Glutamatergic neuron (in vitro differentiated cells): ENCODE measurements at places on chromosomes 4 and X.

- H3K27ac ChIP-seq: peak overlapping the region; percentile 99
- no peak for DNase-seq
- no peaks in the 10 kb centered on the region for H3K27me3 ChIP-seq
- H3K36me3 ChIP-seq: peaks cover 17% of the 10 kb centered on the region
- peaks cover 13% of the 10 kb centered on the region for H3K4me1 ChIP-seq
These were observed 18.4 kb upstream of the FAM47E start for GRCh38 chr4:76233083-76233482.

DNA sequence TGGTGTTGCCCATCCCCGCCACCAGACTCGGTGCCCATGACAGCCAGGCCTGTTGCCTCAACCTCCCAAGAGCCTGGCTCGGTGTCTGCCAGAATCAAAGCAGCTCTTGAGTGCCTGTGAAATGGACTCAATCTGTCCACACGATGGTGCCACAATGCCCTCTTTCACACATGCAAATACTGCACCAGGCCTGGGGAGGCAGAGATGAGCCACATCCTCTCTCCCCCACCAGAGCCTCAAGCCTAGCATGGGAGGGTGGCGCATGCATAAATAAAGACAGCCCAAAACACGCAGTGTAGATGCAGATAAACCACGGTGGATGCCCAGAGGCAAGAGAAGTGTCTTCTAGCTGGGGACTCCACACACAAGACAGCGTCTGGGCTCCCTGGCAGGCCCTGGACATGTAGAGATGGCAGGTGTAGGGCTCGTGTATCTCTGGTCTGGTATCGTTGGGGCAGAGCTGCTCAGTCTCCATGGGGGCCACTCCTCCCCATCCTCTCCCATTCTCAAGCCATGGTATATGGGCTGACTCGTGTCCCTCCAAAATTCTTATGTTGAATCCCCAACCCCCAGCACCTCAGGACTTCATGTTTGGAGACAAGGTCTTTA, 65.6 kb downstream of the JAKMIP1 start:
- no peaks in the 10 kb centered on the region for H3K4me1 ChIP-seq
- H3K4me3 ChIP-seq: no peak overlapping the region
- no peaks in the 10 kb centered on the region for H3K36me3 ChIP-seq

- H3K36me3 ChIP-seq: no peaks in the 10 kb centered on the region
- H3K27ac ChIP-seq: no peak overlapping the region
- H3K27me3 ChIP-seq: no peaks in the 10 kb centered on the region
- no peak for DNase-seq
- H3K4me3 ChIP-seq: no peak overlapping the region
These were observed 112.4 kb downstream of the CT47B1 start for GRCh38 chrX:120763269-120763668.

GRCh38 chr4:27835851-27836250, 975.2 kb downstream of the STIM2 start:
- no peaks in the 10 kb centered on the region for H3K4me1 ChIP-seq
- DNase-seq: no peak
- H3K4me3 ChIP-seq: no peak overlapping the region
- no peaks in the 10 kb centered on the region for H3K36me3 ChIP-seq
- H3K27me3 ChIP-seq: peaks cover 2% of the 10 kb centered on the region

DNA sequence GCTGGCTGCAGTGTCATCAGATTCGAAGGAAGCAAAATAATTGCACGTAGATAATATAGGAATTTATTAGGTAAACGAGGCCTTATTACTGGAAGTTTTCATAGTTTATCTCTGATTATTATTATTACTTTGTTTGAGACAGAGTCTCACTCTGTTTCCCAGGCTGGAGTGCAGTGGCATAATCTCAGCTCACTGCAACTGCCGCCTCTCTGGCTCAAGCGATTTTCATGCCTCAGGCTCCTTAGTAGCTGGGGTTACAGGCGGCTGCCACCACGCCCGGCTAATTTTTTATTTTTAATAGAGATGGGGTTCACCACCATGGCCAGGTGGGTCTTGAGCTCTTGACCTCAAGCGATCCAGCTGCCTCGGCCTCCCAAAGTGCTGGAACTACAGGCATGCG, 12.5 kb downstream of the CLCN3 start:
- no peaks in the 10 kb centered on the region for H3K36me3 ChIP-seq
- H3K4me1 ChIP-seq: peaks cover 1% of the 10 kb centered on the region
- DNase-seq: no peak
- H3K4me3 ChIP-seq: no peak overlapping the region

DNA sequence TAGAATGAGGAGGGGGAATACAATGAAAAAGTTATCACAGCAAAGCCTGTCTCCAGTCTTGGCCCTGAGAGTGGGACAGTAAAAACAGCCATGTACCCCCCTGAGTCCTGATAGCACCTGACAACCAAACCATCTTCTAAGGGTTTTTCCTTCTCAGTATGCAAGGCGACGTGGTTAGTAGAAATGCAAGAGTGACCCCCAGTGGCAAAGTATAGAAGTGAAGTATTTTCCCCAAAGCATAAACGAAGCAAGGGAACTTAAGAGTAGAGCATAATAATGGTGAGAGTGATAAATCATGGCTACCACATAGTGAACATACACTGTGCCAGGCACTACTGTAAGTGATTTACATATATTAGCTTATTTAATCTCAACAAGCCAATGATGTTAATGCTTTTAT, 52.8 kb downstream of the FAM47C start:
- H3K36me3 ChIP-seq: no peaks in the 10 kb centered on the region
- H3K4me1 ChIP-seq: no peaks in the 10 kb centered on the region
- H3K27me3 ChIP-seq: no peaks in the 10 kb centered on the region
- no peak overlapping the region for H3K4me3 ChIP-seq
- no peak overlapping the region for H3K27ac ChIP-seq

GRCh38 chrX:117400005-117400404, 716.6 kb downstream of the KLHL13 start:
- H3K4me1 ChIP-seq: no peaks in the 10 kb centered on the region
- no peak overlapping the region for H3K27ac ChIP-seq
- no peak overlapping the region for H3K4me3 ChIP-seq
- DNase-seq: no peak
- no peaks in the 10 kb centered on the region for H3K27me3 ChIP-seq
- H3K36me3 ChIP-seq: no peaks in the 10 kb centered on the region

- DNase-seq: no peak
- H3K4me3 ChIP-seq: no peak overlapping the region
- no peak overlapping the region for H3K27ac ChIP-seq
- H3K27me3 ChIP-seq: no peaks in the 10 kb centered on the region
- H3K4me1 ChIP-seq: peaks cover 2% of the 10 kb centered on the region
- H3K36me3 ChIP-seq: no peaks in the 10 kb centered on the region
These were observed 54.4 kb downstream of the KLHL13 start for GRCh38 chrX:118062048-118062789.

DNA sequence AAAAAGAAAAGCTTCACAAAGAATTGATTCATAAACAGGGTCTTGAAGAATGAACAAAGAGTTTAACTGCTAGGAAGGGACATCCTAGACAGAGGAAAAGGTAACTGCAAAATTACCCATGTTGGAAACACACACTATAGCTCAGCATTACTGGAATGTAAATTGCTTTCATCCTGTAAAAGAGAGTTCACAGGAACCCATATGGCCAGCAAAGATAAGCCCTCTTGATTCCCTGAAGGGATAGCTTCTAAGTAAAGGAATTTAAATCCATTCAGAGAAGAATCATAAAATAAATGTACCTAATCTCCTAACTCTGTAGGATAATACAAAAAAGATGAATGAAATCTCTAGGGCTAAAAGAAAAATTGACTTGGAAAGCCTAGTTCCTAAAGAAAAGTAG, 107.1 kb upstream of the INTU start:
- no peaks in the 10 kb centered on the region for H3K36me3 ChIP-seq
- H3K27ac ChIP-seq: no peak overlapping the region
- H3K27me3 ChIP-seq: no peaks in the 10 kb centered on the region
- no peak for DNase-seq
- no peaks in the 10 kb centered on the region for H3K4me1 ChIP-seq
- no peak overlapping the region for H3K4me3 ChIP-seq

DNA sequence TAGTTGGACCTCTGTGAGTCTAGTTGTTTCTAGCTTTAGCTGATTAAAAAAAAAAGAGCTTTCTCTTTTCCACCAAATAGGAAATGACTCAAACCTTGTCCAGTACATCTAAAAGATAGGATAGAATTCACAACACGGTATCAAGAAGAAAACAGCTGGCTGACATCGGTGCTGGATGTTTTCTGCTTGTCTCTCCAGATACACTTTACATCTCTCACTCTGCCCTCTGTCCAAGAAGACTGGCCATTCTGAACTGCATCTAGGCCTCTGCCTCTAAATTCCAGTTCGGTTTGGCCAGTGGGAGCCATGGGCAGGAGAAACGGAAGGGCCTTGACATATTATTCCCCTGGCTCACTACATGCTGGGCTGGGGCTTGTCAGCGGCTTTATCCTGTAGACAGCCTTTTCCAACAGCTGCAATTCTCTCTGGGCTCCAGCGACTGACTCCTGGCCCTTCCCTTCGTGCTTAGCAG, 57.3 kb upstream of the SHISA3 start:
- DNase-seq: no peak
- H3K27ac ChIP-seq: no peak overlapping the region
- H3K36me3 ChIP-seq: no peaks in the 10 kb centered on the region
- H3K27me3 ChIP-seq: no peaks in the 10 kb centered on the region
- no peaks in the 10 kb centered on the region for H3K4me1 ChIP-seq
- H3K4me3 ChIP-seq: no peak overlapping the region

GRCh38 chrX:16903274-16904022, 33.3 kb upstream of the RBBP7 start:
- peaks cover 2% of the 10 kb centered on the region for H3K27me3 ChIP-seq

DNA sequence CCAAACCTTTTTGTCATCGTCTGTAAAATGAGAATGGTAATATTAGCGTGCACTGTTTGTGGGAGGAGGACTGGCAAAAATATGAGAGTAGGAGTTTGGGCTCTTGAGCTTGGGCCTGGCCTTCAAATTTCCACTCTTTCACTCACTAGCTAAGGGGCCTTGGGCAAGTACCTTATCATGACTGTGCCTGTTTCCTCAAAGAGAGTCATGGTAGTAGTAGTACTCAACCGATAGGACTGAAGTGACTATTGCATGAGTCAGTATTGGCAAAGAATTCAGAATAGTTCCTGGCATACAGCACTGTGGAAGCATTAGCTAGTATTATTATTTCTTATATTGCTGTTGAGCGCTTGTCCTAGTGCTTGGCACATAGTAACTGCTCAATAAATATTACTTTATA, 16.0 kb upstream of the RBM3 start:
- no peak overlapping the region for H3K27ac ChIP-seq
- peaks cover 1% of the 10 kb centered on the region for H3K27me3 ChIP-seq
- H3K4me3 ChIP-seq: no peak overlapping the region
- H3K36me3 ChIP-seq: no peaks in the 10 kb centered on the region
- no peak for DNase-seq

DNA sequence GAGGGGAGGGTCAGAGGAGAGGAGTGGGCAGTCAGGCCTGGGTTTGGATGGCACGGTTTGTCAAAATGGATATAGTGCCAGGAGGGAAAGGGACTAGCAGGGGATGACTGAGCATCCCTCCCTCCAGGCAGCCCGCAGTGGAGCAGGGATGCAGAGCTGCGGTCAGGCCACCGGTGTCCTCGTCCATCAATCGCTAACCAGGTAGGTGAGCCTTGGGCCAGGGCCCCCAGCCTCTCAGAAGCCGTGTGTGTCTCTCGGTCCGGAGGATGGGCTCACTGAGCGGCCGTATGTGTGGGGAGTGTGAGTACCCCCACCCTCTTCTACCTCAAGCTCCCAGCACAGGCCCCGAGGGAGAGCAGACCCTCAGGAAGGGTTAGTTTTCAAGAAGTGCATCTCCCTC, 538 bp upstream of the CYTL1 start:
- no peak for DNase-seq
- no peak overlapping the region for H3K4me3 ChIP-seq
- H3K36me3 ChIP-seq: peaks cover 13% of the 10 kb centered on the region
- no peak overlapping the region for H3K27ac ChIP-seq

- H3K27ac ChIP-seq: no peak overlapping the region
- no peaks in the 10 kb centered on the region for H3K27me3 ChIP-seq
- no peak overlapping the region for H3K4me3 ChIP-seq
- H3K36me3 ChIP-seq: no peaks in the 10 kb centered on the region
These were observed 1862.5 kb upstream of the TENM3 start for GRCh38 chr4:180380733-180381132.

GRCh38 chr4:66376396-66376795, 706.1 kb upstream of the EPHA5 start:
- H3K4me1 ChIP-seq: no peaks in the 10 kb centered on the region
- H3K27me3 ChIP-seq: peaks cover 3% of the 10 kb centered on the region
- no peak for DNase-seq
- no peak overlapping the region for H3K27ac ChIP-seq
- no peak overlapping the region for H3K4me3 ChIP-seq

DNA sequence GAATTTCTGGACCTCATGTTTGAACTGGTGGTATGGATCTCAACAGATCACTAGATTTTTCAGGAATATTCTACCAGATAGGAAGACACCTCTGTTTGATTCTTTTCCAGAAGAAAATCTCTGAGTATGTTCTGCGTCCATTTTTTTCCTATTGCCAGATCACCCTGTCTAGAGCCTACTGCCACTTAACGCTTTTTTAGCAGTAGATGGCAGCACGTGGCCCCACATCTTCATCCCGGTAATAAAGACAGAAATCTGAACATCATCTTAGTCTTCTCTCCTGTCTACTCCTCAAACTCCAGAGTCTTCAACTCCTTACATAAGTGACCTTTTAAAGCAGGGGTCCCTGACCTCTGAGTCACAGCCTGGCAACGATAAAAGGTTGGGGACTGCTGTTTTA, 184.7 kb downstream of the TMA16 start:
- no peak for DNase-seq
- no peak overlapping the region for H3K4me3 ChIP-seq
- no peaks in the 10 kb centered on the region for H3K27me3 ChIP-seq
- H3K36me3 ChIP-seq: no peaks in the 10 kb centered on the region

- H3K4me3 ChIP-seq: peak overlapping the region; percentile 56
- H3K27ac ChIP-seq: peak overlapping the region; percentile 69
- peaks cover 7% of the 10 kb centered on the region for H3K4me1 ChIP-seq
- no peak for DNase-seq
- H3K36me3 ChIP-seq: no peaks in the 10 kb centered on the region
- H3K27me3 ChIP-seq: peaks cover 2% of the 10 kb centered on the region
These were observed 2.4 kb downstream of the STX18 start for GRCh38 chr4:4539481-4539880.

DNA sequence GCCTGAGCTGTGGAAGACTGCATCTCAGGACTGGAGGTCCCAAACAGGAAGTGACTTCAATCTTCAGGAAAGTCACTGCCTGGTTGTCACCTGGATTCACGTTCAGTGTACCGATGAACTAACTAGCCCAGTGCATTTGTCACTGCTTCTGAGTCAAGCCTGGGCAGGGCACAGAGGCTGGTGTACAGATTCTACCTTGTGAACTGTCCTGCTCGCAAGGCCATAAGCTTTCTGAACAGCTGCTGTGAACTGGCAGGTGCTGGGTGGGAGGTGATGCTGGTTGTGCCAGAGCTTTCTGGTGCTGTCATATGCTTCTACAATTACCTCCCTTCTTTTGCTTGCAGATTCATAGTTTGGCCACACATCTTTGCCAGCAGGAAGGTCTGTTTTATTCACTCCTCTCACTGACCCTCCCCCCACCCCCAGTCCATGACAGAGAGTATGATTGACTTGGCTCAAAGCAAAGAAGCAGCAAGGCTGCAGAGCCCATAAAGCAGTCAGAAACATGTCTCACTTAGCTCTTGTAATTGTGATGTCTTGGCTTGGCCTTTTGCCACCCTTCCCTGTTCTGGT, 40.5 kb downstream of the ZCCHC12 start:
- no peak for DNase-seq
- no peak overlapping the region for H3K4me3 ChIP-seq
- no peaks in the 10 kb centered on the region for H3K36me3 ChIP-seq
- H3K27me3 ChIP-seq: no peaks in the 10 kb centered on the region
- no peaks in the 10 kb centered on the region for H3K4me1 ChIP-seq

GRCh38 chr4:34851411-34851810, 1392.9 kb downstream of the ARAP2 start:
- H3K4me1 ChIP-seq: peaks cover 2% of the 10 kb centered on the region
- no peaks in the 10 kb centered on the region for H3K27me3 ChIP-seq
- no peak overlapping the region for H3K27ac ChIP-seq
- H3K4me3 ChIP-seq: no peak overlapping the region
- H3K36me3 ChIP-seq: no peaks in the 10 kb centered on the region
- no peak for DNase-seq
